ENCODE measurements at places on chromosomes 4 and X.
A peak's percentile ranks its signal among the peaks of the same experiment; 100 is the strongest.

DNA sequence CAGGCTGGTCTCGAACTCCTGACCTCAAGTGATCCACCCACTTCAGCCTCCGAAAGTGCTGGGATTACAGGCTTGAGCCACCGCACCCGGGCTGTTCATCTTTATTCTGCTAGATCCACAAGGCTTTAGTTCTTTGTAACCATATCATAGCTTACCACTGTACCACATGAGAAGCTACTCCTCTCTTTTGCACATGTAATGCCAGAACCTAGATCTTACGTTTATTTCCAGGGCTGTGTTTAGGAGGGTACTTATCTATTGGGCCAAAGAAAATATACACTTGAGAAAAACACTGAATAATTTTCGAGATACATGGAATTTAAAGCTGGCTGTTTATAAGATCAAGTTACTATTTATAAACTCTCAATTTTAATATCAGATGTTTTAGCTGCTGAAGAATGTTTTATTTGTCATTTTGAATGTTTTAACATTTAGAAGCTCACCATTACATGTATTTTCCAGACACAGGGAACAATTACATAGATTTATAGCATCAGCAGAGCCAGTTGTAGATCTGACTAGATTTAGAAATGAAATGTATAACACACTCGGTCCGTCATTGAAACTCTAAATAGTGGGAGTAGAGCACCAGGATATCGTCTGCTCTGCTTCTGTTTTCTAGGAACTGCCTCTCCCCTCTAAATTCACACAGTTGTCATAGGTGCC, 155.3 kb upstream of the HAND2 start:
- no peak for DNase-seq

DNA sequence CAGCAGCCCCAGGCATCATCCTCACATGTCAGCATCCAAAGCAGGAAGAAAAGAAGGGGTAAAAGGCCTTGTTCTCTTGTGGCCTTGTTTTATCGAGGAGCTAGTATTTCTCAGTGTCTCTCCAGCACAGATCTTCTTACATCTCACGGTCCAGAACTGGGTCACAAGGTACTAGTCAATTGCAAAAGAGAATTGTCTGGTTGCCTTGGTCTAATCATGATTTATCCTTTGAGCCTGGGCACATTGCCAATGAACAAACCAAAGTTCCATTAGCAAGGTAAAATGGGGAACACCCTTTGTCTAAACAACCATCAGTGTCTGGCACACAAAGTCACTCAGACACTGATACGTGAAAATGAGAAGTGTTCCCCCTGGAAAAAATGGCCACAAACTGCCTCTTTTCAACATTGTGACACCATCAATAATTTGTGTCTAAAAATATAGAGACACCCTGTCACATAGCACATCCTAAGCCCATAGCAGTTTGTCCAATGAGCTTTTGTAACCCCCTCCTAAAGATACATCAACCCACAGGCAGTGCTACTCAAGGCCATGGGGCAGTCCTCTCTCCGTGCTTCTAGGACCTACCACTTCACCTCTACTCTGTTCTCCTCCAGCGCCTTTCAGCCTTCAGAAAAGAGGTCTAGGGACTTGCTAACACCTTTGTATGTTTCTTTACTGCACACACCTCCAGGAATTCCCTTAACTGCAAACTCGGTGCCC, 534.4 kb downstream of the MID1IP1 start:
- DNase-seq, result no peak

DNA sequence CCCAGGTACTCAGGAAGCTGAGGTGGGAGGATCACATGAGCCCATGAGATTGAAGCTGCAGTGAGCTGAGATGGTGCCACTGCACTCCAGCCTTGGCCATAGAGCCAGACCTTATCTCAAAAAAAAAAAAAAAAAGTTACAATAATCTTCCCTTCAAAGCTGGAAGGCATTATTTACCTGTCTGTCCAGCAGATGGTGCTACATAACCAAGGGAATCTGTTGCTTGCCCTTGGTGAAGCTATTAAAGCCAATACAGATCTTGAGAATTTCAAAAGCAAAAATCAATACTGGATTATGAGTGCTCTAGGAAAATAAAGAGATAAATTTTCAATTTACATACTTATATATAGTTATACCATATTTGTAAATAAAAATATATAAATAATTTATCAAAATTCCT, 25.9 kb downstream of the PKD2 start:
- DNase-seq, result peak; percentile 39

- DNase-seq, result no peak
Measured at GRCh38 chrX:129523079-129523911, at the start of gene SMARCA1. SMARCA1 (minus strand) TSS chrX:129523490; CDS start chrX:129523370, 120 bp downstream.

- no peak for DNase-seq
Measured at GRCh38 chr4:89868276-89868675, 26.4 kb upstream of the MMRN1 start.

GRCh38 chrX:125436855-125437254, 117.2 kb downstream of the TEX13C start:
- DNase-seq, result no peak

GRCh38 chr4:99729186-99729585, 71.6 kb upstream of the C4orf54 start:
- no peak for DNase-seq

GRCh38 chr4:3391422-3391821, 50.3 kb upstream of the HGFAC start:
- DNase-seq, result no peak

- no peak for DNase-seq
Measured at GRCh38 chr4:124484008-124484407, 228.5 kb downstream of the ANKRD50 start.

- DNase-seq, result no peak
Measured at GRCh38 chr4:75821216-75821615, 81.0 kb downstream of the PPEF2 start.

- DNase-seq, result no peak
Measured at GRCh38 chr4:5517372-5517771, 191.0 kb downstream of the EVC2 start.

- DNase-seq, result no peak
Measured at GRCh38 chr4:141395246-141395830, 174.6 kb downstream of the ZNF330 start.

DNA sequence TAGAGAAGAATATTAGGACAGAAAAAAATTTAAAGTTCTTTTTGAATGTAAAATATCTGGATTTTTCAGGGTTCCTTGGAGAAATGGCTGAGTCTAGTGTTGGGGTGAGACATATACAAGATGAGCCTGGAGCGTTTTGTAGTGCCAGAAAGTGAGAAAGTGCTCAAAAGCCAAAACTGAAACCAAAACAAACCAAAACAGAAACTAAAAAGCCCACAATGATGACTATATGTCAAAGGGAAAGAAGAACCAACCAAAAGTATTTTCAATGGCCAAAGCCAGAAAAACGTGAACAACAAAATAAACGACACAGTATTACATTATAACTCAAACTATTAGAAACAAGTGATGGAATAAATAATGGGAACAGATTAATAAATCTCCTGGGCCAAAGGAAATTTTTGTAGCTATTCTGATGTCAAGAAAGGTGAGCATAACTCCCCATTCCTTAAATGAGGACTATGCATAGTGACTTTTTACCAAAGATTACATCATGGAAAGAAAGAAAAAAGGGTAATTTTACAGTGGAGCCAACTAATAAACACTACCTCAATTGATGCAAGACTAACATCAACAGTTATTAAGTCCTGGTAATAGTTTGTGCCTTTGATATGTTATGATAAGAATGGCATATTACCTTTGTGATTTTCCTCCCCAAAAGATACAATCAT, 1137.6 kb downstream of the C4orf33 start:
- DNase-seq, result no peak

GRCh38 chr4:36712013-36712412, 430.6 kb downstream of the DTHD1 start:
- no peak for DNase-seq

DNA sequence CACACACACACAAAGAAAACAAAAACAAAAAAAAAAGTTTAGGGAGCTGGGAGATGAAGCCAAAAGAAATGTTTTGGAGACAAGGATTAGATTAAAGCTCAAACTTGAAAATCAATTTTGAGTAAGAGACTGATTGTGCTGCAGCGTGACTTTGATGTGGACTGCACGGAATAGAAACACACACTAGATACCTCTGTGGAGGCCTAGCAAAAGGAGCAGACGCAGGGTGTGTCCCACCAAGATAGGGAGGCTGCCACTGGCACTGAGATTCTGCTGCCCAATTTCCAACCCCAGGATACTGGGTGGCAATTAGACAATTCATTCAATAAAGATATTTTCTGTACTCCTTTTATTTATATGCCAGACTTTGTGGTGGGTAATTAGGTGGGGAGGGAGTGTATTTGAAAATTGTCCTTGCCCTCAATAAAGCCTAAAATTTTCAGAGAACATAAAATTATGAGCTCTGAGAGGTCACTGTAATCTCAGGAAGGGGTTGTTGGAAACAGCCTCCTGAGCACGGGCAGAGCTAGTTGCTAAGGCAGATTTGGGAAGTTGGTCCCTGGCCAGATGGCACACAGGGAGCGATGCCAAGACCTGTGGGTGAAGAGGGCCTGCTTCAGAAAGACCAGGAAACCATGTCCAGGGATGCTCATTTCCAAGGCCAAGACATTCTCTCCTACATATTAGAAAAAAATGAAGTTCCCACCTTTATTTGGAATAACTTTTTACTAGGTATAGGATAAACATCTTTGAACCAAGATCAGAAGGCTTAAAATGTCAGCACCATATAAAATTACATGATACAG, 1.9 kb upstream of the PPP3CA start:
- no peak for DNase-seq

DNA sequence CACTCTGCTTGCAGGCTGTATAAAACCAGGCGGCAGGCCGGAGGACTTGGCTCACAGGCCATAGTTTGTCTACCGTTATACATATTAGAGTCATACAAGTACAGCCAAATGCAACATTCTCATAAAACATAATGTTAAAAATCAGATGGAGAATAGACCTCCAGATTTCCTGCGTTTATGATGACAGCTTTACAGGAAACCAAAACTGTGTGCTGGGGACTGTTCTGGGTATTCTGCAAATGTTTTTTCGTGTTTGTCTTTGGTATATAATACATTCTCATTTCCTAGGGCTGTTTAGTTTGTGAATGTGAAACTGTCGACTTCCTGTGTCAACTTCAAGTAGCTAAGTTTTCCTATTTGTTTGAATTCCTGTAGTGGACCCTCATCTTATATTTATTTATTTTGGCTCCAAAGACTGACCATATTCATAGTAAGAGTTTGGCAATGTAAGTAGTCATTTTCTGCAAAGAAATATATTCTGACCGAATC, 79.5 kb upstream of the FAM9C start:
- DNase-seq, result no peak

GRCh38 chrX:132001127-132001526, 22.0 kb upstream of the STK26 start:
- peak; percentile 99 for DNase-seq

- no peak for DNase-seq
Measured at GRCh38 chr4:26431461-26432180, 58.7 kb downstream of the CCKAR start.

- DNase-seq, result no peak
Measured at GRCh38 chr4:35399912-35400311, 844.4 kb downstream of the ARAP2 start.

GRCh38 chr4:14671146-14671545, 331.1 kb upstream of the CPEB2 start:
- DNase-seq, result no peak

- DNase-seq, result no peak
Measured at GRCh38 chr4:24559032-24559821, 25.1 kb downstream of the DHX15 start.

DNA sequence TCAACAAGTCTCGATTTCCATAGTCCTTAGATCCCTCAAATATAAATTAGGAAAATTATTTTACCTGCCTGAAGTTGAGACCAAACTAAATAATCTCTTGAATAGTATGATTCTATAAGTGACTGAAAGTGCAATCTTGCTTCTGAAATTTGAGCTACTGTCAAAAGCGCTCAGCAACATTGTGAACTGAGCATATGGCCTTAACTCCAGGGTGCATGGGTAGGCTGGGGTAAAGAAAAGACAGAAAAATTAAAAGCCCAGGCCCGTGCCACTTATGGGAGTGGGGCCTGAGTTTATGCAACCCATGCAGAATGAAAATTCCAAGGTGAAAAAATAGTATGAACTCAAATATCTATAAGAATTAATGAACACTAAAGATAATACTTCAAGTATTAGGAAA, 9.8 kb downstream of the PGRMC2 start:
- no peak for DNase-seq

- DNase-seq, result peak; percentile 55
Measured at GRCh38 chrX:1491851-1492349, 39.2 kb upstream of the ASMTL start.

GRCh38 chrX:122475306-122475705, 708.8 kb upstream of the GRIA3 start:
- DNase-seq, result no peak

DNA sequence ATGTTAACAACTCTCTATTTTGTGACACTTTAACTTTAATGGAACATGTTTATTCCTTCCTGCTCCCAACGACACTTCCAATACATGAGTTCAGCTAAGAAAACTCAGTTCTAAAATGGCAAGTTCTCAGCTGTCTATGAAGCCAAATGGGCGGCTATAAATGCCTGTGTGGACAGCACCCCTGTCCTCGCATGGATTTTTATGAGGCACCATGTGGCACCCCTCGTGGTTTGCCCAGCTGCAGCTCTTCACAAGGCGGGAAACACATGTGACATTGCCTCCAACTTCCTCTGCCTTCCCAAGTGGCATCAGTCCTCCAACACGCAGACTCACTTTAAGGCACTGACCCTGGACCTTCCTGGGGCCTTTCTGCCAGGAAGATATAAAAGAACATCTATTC, 48.0 kb downstream of the SH3RF1 start:
- DNase-seq, result no peak

- DNase-seq, result no peak
Measured at GRCh38 chrX:132615391-132616131, 126.7 kb upstream of the MBNL3 start.

DNA sequence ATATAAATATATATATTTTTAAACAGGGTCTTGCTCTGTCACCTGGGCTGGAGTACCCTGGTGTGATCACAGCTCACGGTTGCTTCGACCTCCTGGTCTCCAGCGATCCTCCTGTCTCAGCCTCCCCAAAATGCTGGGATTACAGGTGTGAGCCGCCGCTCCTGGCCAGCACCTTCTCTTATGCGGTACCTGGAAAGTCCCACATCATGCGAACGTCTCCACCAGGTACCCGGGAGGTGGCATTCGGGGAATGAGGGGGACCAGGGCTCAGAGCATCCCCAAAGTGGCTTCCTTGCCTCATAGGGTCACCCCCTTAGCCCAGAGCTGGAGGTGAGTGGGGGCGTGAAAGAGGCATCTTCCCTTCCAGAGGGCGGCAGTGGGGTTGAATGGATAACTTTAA, 84.0 kb upstream of the PPP2R3B start:
- no peak for DNase-seq

DNA sequence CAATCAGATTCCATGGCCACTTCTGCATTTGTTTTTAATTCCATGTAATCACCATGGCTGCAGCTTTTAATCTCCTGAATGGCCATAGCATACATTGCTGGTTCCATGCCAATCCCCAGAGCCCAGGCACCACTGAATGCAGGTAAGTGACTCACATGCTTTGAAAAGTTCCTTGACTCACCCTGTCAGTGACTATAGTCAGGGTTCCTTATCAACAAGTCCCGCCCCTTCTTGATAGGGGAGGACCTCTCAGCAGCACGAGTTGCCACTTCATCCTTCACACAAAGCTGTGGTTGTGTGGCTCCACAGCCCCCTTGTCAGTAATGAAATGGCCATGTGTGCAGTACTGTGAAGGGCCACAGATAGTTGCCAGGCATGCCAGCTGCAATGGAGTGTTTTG, 516.6 kb downstream of the PPARGC1A start:
- peak; percentile 72 for DNase-seq

GRCh38 chr4:145825255-145825654, 113.4 kb downstream of the ZNF827 start:
- DNase-seq, result no peak

Data from PC-9 (cell line).